T-helper 2 cell (primary cell): ENCODE measurements at places on chromosomes 6 and 20.

DNA sequence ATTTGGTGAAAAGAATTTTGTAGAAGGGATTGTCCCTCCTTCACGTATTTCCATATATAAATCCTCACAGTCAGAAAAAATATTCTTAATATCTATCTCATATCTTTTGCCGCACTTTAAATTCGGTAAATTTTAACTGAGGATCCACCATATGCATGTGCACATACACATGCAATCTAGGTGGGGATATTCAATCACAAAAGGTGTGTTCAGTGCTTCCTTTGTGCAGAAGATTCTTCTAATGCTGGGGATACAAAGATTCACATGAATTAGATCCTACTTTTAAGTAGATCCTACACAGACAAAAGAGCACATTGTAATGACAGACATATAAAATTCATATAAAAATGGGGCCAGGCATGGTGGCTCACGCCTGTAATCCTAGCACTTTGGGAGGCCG, 13.6 kb upstream of the HLA-DRB1 start:
- DNase-seq: no peak

GRCh38 chr6:169620171-169621130, 81.4 kb downstream of the WDR27 start:
- no peak for DNase-seq

DNA sequence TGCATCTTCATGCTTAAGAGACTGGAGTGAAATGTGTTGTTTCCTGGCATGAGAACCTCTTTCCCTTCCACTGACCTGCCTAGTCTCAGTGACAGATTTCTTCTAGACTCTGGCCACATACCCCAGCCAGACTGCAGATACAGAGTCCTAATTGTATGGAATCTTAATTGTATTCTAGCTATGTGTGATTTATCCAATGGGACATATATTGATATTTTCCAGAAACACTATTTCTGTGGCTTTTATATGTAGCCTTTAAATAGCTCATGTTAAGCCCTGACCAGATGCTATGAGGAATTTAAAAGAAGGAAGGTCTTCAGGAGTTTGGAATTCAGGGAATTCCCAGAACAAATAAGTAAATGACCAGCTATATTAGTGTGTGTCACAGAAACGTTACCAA, 99.0 kb downstream of the FIG4 start:
- no peak for DNase-seq

GRCh38 chr6:111958534-111958933, 85.3 kb upstream of the FYN start:
- DNase-seq: no peak

DNA sequence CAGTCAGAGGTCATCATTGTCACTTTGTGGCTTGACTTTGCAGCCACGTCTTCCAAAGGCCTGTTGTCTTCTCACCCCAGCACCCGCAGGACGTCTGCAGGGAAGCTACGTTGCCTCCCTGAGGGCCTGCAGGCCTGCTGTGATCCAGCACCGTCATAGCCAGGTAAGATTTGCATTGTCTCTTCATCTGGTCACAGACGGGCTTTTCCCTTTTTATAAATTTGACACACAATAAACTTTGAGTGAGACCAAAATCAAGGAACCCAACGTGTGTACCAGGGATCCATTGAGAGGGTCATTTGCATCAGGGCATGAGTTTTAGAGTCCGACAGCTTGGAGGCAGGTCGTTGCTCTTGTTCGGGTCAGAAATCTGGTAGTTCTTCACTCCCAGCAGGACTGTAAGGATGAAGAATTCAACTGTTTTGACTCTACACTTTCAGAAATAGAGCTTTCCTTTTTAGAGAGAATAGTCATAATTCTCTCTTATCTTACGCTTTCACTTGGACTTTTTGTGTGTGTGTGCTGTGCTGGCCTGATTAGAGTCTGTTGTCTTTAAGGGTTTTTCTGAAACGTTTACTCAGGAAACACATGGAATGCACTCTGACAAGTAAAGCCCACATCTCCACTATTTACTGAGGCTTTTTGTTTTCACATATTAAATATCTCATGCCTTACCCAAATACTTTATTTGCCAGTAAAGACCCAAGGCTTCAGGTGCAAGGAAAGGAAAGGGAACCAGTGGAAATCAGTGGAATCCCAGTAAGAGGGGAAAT, 177.2 kb upstream of the TAB2 start:
- peak; percentile 61 for DNase-seq

- no peak for DNase-seq
These were observed 454.6 kb upstream of the EYS start for GRCh38 chr6:66161546-66162108.

DNA sequence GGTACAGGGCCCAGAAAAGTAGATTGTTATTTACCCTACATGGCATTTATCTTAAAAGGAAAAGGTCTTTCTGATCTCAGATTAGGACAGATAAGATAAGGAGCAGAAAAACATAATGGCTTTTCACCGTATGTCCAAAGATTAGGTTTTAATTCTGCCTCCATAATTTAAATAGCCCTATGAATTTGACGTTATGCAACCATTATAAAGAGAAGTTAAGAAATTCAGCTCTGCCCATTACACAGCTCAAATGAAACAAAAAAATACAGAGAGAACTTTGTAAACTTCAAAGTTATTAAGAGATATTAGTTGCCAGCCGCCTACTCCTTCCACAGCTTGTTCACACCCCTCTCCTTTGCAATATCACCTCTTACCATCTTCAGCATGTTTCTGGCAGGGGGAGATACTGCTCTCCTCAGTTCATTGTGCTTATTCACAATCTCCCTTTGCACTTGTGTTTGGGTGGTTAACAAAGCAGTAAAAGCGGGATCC, 8.1 kb downstream of the CRISP3 start:
- DNase-seq: no peak

DNA sequence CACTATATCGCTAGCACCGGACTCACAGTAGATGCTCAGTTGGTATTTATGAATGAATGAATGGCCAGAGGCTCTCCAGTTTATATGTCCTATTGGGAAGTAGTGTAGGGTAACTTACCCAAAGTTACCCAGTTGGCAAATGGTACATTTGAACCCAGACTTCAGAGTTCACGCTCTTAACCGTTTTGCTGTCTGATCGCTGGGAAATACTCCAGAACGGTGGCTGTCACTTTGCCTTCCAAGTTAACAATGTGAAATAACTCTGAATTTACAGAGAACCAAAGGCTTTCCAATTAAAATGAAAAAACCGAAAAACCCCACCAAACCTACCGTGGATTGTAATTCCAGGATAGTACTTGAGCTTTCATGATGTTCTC, 1.6 kb downstream of the VAPB start:
- DNase-seq: no peak

DNA sequence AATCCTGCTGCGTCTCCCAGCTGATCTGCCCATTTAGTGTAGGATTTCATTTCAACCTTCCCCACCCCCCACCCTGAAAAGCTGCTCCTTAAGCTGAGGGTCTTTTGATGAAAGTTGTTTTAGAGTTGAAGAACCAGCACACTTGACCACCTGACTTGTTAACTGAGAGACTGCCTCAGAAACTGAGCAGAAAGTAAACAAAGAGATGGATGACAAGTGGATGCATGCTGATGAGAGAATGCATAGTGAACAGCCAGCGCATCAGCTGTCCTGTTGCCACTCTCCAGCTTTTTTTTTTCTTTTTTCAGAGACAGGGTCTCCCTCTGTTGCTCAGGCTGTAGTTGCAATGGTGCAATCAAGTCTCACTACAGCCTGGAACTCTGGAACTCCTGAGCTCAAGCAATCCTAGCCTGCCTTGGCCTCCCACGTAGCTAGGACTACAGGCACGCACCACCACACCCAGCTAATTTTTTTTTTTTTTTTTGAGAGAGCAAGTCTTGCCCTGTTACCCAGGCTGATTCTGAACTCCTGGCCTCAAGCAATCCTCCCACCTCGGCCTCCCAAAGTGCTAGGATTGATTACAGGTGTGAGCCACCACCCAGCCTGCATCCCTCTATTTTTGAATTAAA, 9.5 kb downstream of the RPL10A start:
- DNase-seq: no peak

- no peak for DNase-seq
These were observed 1.8 kb downstream of the REV3L start for GRCh38 chr6:111480988-111481822.

- DNase-seq: no peak
These were observed 33.0 kb upstream of the SPDEF start for GRCh38 chr6:34589140-34589539.

- no peak for DNase-seq
These were observed 88.8 kb downstream of the PRL start for GRCh38 chr6:22208026-22208425.

GRCh38 chr20:29741594-29741893, 1515.9 kb upstream of the DEFB115 start:
- no peak for DNase-seq

- no peak for DNase-seq
These were observed 237.6 kb downstream of the MMUT start for GRCh38 chr6:49225471-49225870.

- no peak for DNase-seq
These were observed 52.7 kb upstream of the FRMD1 start for GRCh38 chr6:168131464-168132415.

DNA sequence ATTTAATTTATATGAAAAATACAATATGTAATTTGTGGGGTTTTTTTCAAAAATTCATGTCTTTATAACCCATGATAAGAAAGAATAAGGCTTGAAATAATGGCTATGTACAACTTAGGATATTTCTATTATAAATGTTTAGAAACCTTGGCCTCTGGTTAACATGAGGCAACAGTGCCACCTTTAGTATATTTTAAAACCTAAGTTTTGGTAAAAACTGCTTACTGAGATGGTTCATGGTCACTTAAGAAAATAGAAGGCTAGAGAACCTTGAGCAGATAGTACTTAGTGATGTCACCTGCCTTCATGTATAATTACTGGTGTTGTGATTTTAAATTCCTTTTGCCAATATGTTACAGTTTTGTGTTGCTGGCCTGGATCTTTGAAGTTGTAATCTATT, 176.4 kb downstream of the ADGB start:
- DNase-seq: no peak

GRCh38 chr20:50815162-50815989, 20.5 kb downstream of the BCAS4 start:
- DNase-seq: no peak

- no peak for DNase-seq
These were observed 62.0 kb downstream of the SYNE1 start for GRCh38 chr6:152575161-152575560.

- DNase-seq: peak; percentile 59
These were observed 46.5 kb upstream of the SNAP25 start for GRCh38 chr20:10171864-10172751.

DNA sequence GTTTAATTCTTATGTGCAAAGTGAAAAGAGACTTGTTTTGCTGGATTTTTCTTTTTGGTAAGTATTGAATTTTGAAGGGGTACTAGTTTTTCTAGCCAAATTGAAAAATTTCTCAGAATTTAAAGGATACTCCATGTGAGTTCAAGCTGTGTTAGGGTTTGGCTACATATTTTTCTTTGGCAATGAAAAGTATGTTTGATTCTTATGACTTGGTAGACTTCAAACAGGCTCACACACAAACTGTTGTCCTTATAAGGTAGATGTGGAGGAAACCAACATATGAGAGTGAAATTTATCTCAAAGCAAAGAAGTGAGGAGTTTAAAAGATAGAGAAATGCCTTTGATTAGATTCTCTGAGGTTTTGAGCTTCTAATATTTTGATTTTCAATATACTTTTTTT, 356.7 kb downstream of the BCKDHB start:
- no peak for DNase-seq

- no peak for DNase-seq
These were observed at the start of gene COX4I2 for GRCh38 chr20:31637660-31638059. Gene COX4I2, plus strand, starts transcription at chr20:31637912. Its CDS starts 1,106 bp downstream, at chr20:31639018.

DNA sequence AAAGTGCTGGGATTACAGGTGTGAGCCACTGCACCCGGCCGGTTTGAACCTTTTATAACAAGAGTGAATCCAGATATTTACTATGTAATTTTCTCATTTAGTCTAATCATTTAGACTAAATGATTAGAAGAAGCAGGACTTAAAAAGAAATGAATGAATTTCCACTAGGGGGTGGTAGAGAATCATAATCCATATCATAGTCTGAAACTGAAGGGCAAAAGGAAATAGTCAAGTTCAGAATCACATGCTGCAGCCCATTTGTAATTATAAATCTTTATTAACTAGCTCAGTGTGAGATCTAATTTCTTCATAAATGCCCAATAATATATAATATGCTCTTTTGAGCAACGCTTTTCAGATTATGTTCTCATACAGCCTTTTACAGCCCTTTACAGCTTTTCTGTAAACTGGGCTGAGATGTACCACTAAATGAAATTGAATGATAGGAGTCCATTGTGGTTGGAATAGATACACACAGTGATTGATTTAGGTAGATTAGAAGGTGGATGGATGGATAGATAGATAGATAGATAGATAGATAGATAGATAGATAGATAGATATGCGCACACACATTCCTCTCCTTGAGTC, 31.8 kb downstream of the PSMB9 start:
- no peak for DNase-seq

GRCh38 chr6:139436200-139436956, 61.9 kb upstream of the CITED2 start:
- DNase-seq: no peak

DNA sequence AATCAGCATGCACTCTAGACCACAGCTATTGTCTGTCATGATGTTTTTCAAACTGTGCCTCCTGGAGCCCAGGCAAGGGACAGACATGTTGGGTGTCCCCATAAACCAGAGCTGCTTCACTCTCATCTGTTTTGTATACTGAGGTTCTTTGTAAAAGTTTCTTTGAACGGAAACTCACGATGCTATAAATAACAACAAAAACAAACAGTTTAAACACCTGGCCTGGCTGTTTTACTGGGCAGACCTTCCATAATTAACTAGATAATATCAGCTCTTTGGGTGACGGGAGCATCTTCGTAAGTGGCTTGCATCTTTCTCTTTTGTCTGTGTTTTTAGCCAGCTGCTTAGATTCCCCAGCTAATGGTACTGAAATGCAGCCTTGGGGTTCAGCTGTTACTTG, 190.3 kb downstream of the ZDHHC14 start:
- no peak for DNase-seq

DNA sequence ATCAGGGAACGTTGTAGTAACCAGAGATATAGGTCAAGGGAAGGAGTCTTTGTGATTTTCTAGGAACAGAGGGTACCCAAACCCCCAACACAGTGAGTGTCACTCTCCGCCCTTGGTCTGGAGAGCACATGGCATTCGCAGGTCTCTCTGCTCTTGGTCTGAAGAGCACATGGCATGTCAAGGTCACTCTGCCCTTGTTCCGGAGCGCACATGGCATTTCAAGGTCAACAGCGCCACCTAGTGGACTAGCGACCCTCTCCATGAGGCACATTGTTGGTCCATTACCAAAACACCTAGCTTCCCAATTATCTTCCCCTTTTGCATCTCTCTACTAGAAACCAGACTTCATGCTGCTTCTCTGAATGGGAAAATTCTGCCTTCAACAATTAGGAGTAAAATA, 260.0 kb downstream of the C6orf118 start:
- DNase-seq: no peak
